ENCODE measurements at places on chromosomes 7 and 10. TPM values are rescaled to one million over a fixed set of nuclear protein-coding genes. Genes with fewer than 3 reads are reported as not detected.

The OR9A2 gene
- total RNA-seq: not detected

The RUFY2 gene
- 17.8 TPM for total RNA-seq

The TRPV5 gene
- total RNA-seq: not detected

The PTF1A gene
- not detected for total RNA-seq

The PNLIP gene
- total RNA-seq: not detected

The FOXP2 gene
- 1.4 TPM for total RNA-seq

The METTL27 gene
- 8.1 TPM for total RNA-seq

The BEND7 gene
- total RNA-seq: 4.4 TPM

The NRG3 gene
- total RNA-seq: not detected

The LRRC4 gene
- 0.16 TPM for total RNA-seq

The SERPINE1 gene
- total RNA-seq: 3,652 TPM

The LFNG gene
- total RNA-seq: 4.9 TPM

The TEX36 gene
- total RNA-seq: not detected

The FGFR2 gene
- total RNA-seq: 0.52 TPM

The MTG1 gene
- 16.0 TPM for total RNA-seq

The AMZ1 gene
- total RNA-seq: under 0.01 TPM

The NPFFR1 gene
- total RNA-seq: not detected

The PDE6C gene
- not detected for total RNA-seq

The CALHM1 gene
- not detected for total RNA-seq

The ABCC2 gene
- total RNA-seq: 3.4 TPM

The POP7 gene
- 29.5 TPM for total RNA-seq

The FAM24A gene
- total RNA-seq: not detected

The OR2A1 gene
- 0.24 TPM for total RNA-seq

The CCDC7 gene
- total RNA-seq: 3.6 TPM

The AIMP2 gene
- total RNA-seq: 74.5 TPM

The FAM171A1 gene
- total RNA-seq: 25.1 TPM

The SEMA3E gene
- 0.88 TPM for total RNA-seq

The ABCB1 gene
- total RNA-seq: not detected

The HECW1 gene
- total RNA-seq: 0.32 TPM

The ADAM12 gene
- 8.1 TPM for total RNA-seq

All from epithelial cell of alveolus of lung (primary cell).